NCI-H1417 treated with DMSO at 0.1 percent for 48 hours (cell line): ENCODE measurements at places on chromosomes 7 and 10.

DNA sequence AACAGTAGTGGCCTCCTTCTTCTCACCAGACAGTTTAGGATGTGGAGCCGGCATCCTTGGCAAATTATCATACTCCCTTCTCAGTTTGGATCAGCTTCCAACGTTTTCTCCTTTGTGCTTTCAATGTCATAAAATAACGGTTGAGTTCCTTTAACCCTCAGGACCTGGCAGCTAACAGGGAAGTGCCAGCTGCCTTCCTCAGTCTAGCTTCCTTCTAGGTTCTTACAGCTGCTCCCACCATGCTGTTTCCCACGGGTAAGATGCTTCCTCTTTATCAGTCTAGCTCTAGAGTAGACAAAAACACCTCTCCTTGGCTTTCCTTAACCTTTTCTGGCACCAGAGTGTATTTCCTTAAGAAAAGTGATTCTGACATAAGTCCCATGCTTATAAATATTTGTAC lies 33.2 kb downstream of the BLVRA start:
- DNase-seq, result no peak

DNA sequence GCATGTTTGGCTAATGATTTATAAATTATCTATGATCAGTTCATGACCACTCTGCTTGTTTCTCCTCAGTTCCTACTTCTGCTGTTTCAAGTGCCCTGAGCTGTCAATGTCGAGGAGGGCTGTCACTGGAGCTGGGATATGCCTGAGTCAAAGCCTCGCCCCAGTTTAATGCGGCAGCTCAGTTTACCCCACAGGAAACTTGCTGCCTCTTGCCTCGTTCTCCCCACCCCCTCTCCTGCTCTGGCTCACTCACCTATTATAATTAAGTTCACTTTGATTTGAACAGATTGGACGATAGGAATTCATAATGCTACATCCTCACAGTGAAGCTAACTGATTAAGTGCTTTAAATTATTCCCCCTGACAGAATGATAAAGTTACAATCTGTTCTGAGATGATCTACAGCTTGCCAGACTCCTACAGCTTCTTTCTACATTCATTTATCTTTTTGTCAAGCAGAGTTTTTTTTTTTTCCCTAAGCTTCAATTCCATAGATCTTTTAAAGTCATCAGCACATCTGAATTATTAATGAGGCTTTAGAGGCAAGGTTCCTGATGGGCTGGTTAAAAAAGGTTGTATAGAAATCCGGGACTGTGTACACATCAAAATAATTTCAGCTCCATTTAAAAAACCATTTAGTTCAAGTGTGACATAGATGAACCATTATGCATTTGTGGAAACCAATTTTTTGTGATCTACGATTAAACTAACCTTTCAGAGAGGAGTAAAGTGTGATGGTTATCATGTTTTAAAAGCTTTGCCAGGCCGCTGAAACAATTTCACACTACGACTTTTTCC lies 758.3 kb downstream of the KCNMA1 start:
- no peak for DNase-seq

DNA sequence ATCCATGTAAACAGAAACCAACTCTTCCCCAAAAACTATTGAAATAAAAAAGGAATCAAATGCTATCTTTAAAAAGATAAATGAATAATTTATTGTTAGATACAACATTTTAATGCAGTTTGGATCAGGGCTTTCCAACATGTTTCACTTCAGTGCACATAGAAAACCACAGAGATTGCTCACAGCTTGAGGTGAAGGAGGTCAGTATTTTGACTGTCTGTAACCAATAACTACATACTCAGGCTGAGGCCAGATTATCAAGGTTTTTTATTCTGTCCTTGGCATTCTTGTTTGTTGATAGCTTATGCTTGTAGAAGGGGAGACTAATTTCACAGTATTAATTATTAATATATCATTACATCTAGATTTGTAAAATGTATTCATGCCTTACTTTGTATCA lies 195.5 kb downstream of the PRKG1 start:
- no peak for DNase-seq

DNA sequence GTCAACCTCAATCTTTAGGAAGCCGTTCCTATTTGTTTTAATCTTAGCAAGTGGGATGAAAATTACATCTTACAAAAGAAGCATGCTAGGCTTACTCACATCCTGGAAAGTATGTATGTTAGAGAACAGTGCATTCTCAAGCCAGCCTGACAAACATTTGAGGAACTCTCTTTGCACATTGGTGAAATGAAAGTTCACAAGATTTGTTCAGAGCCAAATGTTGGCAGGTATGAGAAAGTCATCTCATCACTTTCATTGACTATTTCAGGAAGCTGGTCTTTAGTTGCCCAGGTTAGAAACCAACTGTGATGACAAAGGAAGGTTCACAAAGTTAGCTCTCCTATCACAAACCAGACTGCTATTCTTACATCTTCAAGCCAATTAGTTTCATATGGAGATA lies 57.1 kb downstream of the ABCB1 start:
- no peak for DNase-seq

DNA sequence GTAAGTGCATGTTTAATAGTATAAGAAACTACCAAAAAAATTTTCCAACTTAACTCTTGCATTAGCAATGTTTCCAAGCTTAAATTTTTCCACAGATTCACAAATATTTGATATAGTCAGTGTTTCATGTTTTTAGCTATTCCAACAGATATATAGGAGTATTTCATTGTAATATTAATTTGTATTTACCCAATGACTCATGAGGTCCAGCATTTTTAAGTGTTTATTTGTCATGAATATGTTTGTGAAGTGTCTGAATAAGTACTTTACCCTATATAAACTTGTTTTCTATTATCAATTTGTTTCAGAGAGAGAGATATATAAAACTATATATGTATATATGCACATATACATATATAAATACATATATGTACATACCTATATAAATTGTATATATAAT lies 71.0 kb downstream of the SEMA3D start:
- no peak for DNase-seq

GRCh38 chr10:128050936-128051335 lies 75.3 kb downstream of the MKI67 start:
- DNase-seq, result no peak

DNA sequence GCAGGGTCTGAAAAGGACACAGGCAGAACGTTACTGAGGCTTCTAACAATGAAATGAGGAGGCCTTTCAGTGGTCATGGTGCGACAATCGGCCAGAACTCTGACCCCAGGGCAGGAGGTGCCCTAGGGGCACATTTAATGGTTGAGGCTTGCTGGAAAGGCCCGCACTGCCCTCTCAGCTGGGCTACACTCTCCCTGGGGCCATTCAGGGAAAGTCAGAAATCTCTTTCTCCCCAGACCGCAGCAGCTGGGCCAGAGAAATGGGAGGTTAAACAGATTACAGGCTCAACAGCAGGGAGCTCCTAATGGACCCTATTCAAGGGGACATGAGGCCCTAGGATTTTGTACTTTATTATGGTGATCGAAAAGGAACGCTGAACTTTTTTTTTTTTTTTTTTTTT lies 85.6 kb upstream of the FGFR2 start:
- no peak for DNase-seq
